ENCODE measurements at places on chromosomes 11 and 22.

DNA sequence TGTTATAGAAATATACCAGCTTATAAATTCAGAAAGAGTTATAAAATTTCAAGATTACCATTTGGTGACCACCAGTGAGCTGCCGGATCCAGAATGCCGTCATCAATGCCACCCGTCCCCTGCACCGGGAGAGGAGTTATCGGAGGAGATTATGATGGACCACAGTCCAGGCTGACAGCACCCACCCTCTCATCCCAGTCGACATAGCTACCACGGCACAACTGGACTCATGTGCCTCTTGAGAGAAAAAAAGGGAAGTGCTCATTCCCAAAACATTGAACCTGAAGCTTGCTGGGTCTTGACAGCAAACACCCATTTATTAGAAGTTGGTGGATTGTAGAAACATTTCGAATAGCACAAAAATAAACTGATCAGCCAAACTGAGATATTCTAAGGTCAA lies 1331.5 kb downstream of the TBC1D22A start:
- no peak for DNase-seq

DNA sequence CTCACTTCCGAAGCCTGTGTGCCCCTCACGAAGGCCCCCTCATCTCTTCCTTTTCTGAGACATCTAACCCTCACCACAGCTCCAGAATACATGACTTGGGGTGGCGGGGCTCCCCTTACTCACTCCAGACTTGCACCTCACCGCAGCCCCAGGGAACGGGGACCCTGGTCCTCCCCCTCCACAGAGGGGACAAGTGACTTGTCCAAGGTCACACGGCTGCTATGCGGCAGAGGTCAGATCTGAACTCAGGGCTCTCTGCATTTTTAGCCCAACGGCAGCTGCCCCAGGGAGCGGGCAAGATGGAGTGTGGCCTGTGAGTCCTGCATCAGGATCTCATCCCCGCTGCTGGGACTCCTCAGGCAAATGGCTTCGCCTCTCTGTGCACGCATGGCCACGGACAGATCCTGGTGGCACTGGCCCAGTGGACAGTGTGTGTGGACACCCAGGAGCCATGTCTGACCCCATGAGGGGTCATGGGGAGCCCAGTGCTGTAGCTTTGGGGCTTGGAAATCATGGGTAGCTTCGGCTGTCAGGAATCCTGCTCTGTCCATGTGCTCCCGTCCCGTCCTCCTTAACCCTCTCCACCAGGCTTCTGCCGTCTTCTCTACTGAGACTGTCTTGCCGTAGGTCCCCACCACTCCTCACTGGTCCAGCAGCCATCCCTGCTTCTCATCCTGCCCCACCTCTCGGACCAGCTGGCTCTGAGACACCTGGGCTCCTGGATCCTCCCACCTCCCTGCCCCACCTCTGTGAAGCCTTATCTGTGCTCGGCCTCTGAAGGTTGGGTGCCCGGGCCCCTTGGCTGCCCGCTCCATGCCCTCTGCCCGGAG lies 48.0 kb upstream of the CARS1 start:
- DNase-seq = no peak

DNA sequence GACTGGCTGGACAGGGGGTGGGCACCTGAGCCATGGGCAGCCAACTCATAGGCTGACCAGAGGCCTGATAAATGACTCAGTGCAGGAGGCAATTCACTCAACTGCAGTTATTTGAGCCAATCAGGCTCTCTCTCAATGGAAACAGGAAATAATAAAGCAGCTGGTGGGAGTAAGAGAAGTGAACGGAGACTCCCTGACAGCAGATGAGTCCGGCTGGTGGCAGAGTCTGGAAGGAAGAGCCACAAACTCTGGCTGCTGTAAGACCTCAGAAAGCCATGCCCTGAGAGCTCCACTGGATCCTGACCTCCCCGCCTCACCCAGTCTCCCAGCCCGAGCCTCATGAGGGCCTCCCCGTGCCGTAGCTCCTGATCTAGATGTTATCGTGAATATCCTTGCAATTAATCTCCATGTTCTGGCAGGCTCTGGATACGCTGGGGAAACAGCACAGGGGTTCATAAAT lies 69.8 kb downstream of the TRIM29 start:
- peak; percentile 68 for DNase-seq

GRCh38 chr11:3669742-3670183 lies 1.4 kb downstream of the CHRNA10 start:
- DNase-seq = no peak

DNA sequence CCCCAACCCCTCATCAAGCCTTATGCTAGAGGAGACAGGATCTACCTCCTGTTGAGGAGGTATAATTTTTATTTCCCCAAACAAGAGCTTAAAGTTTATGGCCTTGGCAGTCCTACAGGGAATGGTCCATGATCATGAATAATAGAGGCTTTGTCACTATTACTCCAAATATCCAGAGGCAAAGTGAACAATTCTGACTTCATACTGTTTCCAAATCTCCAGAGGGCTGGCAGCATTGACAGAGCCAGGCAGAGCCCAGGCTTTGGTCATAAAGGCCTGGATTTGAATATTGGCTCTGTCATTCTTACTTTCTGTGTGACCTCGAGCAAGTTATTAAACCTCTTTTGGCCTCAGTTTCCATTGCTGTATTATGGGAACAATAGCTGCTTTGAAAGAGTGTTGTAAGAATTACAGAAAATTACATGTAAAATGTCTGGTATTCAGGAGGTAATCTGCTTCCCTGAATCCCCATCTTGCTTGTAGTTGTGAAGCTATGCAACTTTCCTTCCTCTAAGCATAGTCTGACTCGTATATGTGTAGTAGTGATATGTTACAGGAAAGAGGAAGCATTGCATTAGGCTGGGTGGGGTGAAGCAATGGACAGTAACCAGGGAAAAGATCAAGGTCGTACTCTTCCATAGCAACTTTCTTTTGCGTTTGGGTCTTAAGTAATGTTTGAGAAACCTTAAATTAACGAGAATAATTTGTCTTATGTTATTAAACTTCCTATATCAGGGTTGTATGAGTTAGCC lies 88.8 kb downstream of the CD44 start:
- peak; percentile 28 for DNase-seq

DNA sequence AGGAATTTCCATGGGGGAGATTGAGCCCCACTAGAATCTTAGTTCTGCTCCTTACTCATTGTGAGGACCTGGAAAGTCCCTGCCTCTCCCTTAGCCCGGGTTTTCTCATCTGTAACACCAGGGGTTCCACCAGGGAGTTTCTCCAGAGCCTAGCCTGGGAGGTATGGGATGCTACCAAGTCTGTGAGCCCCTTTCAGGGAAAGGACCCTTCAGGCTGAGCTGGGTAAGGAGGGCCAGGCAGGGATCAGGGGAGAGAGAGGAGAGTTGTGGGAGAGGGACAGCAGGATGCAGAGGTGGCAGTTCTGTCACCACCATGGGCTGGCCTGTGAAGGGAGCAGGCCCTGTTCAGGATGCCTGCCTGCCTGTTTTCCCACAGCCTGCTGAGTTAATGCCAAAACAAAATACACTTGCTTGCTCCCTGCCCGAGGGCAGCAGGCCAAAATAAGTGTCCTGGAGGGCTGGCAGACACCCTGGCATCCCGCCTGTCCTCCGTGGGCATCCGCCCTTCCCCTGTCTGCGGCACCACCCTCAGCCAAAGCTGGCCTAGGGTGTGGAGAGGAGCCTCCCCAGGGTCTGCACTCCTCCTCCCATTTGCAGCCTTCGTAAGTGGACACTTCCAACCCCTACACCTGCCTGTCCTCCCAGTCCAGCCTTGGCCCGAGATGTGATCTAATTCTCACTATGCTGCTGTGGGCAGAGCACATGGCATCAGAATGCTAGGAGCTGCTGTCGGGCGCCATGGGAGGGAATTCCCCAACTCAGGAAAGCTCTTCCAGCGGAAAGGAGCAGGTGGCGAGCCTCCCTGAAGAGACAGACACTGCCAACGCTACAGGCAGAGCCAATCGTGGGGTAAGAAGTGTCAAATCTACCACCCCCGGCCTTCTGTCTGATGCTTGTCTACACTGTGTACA lies 5.9 kb upstream of the FCHSD2 start:
- no peak for DNase-seq

- no peak for DNase-seq
Measured at GRCh38 chr22:23071230-23072076, 1.1 kb downstream of the GNAZ start.

GRCh38 chr11:117610901-117611300 lies 186.1 kb downstream of the DSCAML1 start:
- DNase-seq = no peak

- peak; percentile 31 for DNase-seq
Measured at GRCh38 chr11:116970485-116971292, 127.5 kb downstream of the SIK3 start.

DNA sequence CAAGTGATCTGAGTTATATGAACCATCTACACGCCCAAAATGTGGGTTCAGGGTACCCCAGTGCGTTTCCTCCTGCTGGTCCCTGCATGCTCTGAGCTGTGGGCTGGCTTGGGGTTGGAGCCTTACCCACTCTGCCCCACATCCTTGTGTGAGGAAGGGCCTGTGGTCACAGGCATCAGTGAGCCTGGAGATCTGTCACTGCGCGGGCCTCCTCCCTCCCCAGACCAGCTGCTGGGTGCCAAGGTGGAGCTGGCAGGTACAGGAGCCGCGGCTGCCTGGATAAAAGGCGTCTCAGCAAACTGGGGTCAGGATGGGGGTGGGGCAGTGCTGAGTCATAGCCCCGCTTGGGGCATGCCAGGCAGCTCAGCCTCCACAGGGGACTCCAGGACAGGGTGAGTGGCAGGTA lies 17.9 kb downstream of the GNAZ start:
- no peak for DNase-seq

GRCh38 chr22:39348909-39349505 lies 784 bp upstream of the SYNGR1 start:
- DNase-seq = no peak

DNA sequence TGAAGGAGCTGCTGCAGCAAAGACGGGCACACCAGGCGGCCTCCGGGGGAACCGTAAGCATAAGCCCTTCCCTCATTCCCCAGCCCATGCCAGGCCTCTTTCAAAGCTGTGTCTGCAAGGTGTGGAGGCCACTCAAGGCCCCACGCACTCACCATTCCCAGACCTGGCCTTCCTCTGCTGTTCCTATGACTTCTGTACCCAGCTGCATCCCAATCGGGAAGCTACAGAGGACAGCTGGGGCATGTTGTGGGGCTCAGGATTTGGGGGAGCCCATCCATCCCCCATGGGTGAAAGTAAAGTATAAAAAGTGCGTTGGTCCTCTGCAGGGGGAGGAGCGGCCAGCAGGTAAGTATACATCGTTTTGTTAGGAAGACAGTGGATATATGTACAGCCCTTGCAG lies 2.2 kb downstream of the POU2AF3 start:
- DNase-seq = no peak

All from fibroblast of skin of right quadriceps (primary cell).